ENCODE measurements at places on chromosomes 3 and 15. TPM values are rescaled to one million over a fixed set of nuclear protein-coding genes. Genes with fewer than 3 reads are reported as not detected.

Gene CLDN18
- not detected for total RNA-seq

Gene LRTM1
- not detected for total RNA-seq

Gene SOX14
- not detected for total RNA-seq

Gene SLC9C1
- not detected for total RNA-seq

Gene VEPH1
- 79.0 TPM for total RNA-seq

Gene CCDC33
- total RNA-seq: 2.6 TPM

Gene CCRL2
- total RNA-seq: not detected

Gene NANOGP8
- total RNA-seq: not detected

Gene ZDHHC3
- total RNA-seq: 56.6 TPM

Gene SEC22C
- 44.1 TPM for total RNA-seq

Gene GOLGA6B
- total RNA-seq: not detected

Gene CDCP1
- total RNA-seq: 11.3 TPM

Gene SUSD5
- not detected for total RNA-seq

Gene SLC28A2
- total RNA-seq: not detected

Gene CLRN1
- not detected for total RNA-seq

Gene CCDC54
- total RNA-seq: not detected

Gene CTXN2
- total RNA-seq: not detected

DNA sequence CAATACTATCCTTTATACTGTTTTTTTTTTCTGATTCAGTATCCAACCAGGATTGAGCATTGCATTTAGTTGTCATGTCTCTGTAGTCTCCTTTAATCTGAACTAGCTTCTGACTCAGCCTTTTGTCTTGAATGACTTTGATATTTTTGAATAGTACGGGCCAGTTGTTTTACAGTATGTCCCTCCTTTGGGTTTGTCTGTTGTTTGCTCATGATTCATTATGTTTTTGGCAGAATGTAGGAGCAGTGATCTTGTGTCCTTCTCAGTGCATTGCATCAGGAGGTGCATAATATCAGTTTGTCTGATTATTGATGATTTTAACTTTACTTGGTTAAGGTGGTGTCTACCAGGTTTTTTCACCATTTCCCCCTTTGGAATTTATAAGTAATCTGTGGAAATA lies 20.5 kb downstream of the EXOG start:
- no peak for DNase-seq

DNA sequence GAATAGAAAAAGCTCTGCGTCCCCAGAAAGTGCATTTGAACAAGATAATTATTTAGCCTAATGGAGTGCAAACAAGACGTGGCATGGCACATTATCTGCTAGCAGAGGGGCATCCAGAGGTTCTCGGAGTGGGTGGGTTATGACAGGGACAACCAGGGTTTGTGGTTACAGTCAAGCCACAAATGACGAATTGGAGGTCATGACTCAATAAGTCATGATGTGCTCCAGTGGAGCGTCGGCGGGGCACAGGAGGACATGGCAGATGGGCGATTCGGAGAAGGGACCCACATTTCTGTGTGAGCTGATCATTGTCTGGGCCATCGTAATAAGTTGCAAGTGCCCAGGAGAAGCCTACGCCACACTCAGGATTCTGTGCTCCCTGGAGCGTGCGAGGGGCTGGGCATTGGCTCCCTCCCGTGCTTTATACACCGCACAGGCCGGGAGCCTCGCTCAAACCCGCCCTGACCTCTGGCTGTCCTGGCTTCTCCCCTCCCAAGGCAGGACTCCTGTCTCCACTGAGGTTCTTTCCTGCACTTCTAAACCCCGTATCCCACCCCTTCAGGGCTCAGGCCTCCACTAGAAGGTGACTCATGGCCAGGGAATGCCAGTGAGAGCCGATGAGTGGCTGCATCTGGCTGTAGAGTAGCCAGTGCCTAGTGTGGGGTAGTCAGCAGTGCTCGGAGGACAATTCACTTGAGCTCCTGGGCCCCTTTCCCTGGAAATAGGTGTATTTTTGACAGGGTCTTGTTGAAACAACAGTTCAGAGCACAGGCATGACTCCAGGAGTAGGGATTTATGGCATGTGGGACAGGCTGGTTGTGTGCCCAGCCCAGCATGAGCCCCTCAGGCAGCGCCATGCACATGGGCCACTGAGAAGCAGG lies 67.4 kb downstream of the GRIP2 start:
- peak; percentile 97 for DNase-seq

- no peak for DNase-seq
Observed at GRCh38 chr15:74630284-74631086, 14.8 kb downstream of the CLK3 start.

DNA sequence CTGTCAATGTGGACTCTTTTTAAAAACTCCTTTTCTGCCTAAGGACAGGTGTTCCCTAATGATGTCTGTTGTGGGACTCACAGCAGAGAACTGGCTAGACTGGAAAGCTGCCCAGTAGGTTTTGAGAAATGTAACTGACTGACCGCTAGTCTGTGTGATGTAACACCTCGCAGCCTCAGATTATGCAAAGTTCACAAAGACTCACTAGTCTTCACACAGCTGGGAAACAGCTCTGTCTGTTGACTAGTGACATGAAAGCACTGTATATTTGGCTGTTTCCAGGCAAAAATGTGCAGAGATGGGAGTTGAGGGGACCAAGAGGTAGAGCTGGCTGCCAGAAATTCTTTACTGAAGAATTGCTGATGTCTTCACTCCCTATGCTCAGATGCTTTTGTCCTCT lies 10.3 kb downstream of the PDZRN3 start:
- no peak for DNase-seq

DNA sequence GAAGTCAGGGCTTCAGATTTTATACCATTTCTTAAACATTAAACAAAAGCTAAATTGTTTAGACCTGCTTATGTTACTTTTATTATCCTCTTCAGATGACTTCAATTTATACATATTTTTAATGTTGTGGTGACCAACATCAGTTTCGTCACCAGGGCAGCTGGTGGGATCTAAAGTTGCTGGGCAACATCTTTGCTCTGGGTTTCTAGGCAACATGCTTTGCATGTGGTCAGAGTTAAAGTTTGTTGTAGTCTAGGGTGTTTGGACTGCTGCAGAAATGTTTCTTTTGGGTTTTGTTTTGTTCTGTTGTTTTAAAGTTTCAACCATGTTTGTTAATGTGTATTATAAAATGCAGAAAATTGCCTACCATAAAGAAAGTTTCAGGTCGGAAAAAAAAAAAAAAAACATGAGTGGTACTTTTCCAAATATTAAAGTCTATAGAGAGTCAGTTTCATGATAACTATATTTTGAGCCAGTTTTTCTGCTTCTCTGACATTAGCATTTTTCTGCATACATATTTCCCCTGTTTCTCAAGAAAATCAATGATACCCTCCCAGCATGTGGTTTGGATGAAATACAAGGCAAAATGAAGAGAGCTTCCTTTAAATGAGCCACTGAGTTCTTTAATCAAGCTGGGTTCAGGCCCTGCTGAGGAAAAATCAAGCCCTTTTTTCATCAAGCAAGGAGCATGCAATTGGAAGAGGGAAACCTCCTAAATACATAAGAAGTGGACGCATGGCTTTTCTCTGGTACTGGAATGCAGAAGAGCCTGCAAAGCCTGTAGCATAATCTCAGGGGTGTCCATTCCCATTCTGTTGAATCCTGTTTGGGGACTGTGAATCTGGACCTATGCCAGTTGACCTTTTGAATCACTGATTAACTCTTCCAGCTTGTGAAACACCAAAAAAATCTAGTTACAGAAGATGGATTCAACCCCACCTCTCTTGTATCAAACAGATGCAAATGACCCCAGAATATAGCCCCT lies 35.0 kb upstream of the VGLL3 start:
- DNase-seq: no peak

GRCh38 chr15:93321881-93322282 lies 232.9 kb upstream of the RGMA start:
- DNase-seq: peak; percentile 14

- DNase-seq: no peak
Observed at GRCh38 chr15:77650265-77650664, 17.6 kb upstream of the LINGO1 start.

GRCh38 chr3:188362405-188362831 lies 208.5 kb downstream of the LPP start:
- DNase-seq: peak; percentile 86

DNA sequence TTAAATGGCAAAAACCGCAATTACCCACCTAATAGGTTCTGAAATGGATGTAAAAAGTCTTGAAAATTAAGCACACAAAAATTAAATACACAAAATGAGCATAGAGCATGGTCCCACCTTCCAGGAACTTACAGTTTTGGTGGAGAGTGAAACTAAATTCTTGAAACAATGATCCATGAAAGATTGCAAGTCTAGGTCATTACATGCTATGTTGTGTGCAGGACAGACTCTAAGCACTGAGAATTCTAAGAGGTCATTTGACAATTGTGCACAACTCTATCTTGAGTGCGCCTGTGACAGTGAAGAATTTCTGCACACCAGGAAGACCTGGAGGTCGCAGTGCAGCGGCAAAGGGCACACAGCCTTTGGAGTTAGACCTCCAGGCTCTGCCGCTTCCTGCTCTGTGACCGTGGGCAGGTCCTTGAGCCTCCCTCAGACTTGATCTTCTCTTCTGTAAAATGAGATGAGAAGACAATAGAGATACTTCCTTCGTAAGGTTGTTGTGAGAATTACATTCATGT lies 153.3 kb upstream of the TPM1 start:
- no peak for DNase-seq

DNA sequence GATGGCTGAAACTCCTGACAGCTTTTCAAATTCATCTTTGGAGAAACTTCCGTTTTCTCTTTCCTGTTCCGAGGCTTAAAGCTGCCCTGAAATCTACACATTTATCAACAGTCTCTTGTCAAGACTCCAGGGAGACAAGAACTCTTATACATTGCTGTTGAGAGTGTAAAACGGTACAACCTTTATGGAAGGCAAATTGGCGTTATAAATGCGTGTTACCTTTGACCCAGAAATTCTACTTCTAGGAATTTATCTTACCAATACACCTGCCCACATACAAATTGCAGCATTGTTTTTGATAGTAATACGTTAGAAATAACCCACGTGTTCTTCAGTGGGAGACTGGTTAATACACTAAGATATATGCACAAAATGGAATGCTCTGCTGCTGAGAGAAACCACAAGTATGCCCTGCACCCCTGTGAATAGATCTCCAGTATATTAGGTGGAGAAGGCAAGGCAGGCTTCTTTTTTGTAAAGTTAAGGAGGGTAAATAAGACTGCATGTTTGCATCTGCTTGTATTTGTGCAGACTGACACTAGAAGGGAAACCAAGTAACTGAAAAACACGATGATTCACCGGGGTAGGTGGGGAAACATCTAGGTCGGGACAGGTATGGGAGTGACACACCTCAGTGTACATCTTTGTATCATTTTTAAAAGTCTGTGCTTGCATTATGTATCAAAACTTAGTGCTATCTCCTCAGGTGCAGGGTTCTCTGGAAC lies 97.5 kb downstream of the IGF1R start:
- no peak for DNase-seq

DNA sequence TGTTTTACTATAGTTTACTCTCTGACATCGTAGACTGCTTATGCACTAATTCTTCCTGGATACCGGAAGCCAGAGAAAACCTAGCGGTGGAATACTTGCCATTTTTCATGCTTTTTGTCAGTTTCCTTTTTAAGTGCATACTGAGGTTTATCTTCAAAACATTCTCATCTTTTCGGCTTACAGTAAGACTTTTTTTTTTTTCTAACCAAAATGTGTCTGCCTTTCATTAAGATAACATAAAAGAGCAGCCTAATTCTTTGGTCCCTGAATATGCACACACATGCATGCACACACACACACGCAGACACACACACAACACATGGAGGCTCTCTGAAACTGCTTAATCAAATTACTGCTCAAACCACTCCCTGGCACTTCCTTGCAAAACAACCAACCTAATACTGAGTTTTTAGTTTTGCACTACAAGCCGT lies 1.3 kb downstream of the ZNF445 start:
- DNase-seq: no peak

- DNase-seq: peak; percentile 4
Observed at GRCh38 chr3:123552095-123552714, 32.6 kb downstream of the HACD2 start.

DNA sequence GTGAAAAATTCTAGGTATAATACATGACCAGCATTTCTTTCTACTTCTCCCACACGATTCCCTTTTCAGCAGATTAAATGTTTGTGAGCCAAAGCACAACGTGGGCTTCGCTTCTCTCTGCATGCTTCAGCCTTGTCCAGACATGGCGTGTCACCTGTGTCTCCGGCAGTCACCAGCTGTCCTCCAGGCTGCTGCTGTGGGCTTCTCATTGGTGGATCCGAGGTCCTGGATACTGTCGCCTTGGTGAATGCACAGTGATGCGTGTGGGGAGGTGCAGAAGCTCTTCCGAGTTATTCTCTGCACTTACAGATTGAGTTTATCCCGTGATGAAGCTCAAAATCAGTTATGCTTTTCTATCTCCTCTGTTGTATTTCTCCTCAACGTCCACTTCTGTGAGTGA lies 23.0 kb upstream of the GOLGA8J start:
- no peak for DNase-seq

- no peak for DNase-seq
Observed at GRCh38 chr3:172965256-172965655, 175.8 kb downstream of the SPATA16 start.

- DNase-seq: no peak
Observed at GRCh38 chr3:28841441-28841840, 439.4 kb upstream of the RBMS3 start.

- DNase-seq: no peak
Observed at GRCh38 chr3:174247687-174248152, 611.4 kb upstream of the NAALADL2 start.

DNA sequence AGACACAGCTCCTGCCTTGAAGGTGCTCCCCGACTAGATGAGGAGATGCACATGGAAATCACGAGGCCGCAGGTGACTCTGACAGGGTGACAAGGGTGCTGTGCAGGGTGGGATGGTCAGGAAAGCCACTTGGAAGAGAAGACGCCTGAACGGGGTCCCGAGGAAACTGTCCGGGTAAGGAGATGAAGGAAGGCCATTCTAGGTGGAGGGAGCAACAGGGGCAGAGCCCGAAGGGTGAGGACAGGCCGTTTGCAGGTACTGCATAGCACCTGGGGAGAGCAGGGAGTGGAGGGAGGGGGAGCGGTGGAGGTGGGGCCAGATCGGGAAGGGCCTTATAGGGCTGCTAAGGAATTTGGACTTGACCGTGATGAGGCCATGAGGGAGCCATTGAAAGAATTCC lies 105.6 kb upstream of the DLG1 start:
- DNase-seq: no peak

- DNase-seq: no peak
Observed at GRCh38 chr3:179391906-179392305, 44.4 kb downstream of the MFN1 start.

DNA sequence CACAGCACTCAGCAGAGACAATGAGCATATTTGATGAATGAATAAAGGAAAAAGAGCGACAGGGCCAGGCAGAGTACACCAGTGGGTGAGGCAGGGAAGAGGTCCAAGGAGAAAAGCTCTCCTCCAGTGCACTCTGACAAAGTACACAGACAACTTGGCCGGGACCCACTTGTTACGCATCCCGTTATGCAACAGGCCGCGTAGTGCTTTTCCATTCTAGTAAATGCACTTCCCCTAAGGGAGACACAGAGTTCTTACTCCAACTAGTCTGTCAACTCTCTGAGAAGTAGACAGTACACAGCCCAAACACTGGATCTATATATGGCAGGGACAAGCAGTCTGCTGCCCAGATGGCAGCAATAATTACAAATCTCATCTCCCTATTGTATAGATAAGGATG lies 18.5 kb downstream of the LARP6 start:
- no peak for DNase-seq

- no peak for DNase-seq
Observed at GRCh38 chr15:35394416-35394815, 151.5 kb downstream of the DPH6 start.
